ENCODE measurements at places on chromosomes 12 and 14. TPM values are rescaled to one million over a fixed set of nuclear protein-coding genes. Genes with fewer than 3 reads are reported as not detected.
A peak's percentile ranks its signal among the peaks of the same experiment; 100 is the strongest.

- DNase-seq: no peak
- H3K36me3 ChIP-seq: peaks cover 75% of the 10 kb centered on the region
- H3K4me3 ChIP-seq: no peak overlapping the region
- H3K27ac ChIP-seq: no peak overlapping the region
- H3K4me1 ChIP-seq: peaks cover under 1% of the 10 kb centered on the region
- H3K27me3 ChIP-seq: no peaks in the 10 kb centered on the region
These were observed 7.0 kb downstream of the PYROXD1 start for GRCh38 chr12:21444193-21445146.

- no peaks in the 10 kb centered on the region for H3K27me3 ChIP-seq
- H3K27ac ChIP-seq: no peak overlapping the region
- no peaks in the 10 kb centered on the region for H3K4me1 ChIP-seq
- no peaks in the 10 kb centered on the region for H3K36me3 ChIP-seq
These were observed 93.7 kb upstream of the PRICKLE1 start for GRCh38 chr12:42683266-42683665.

DNA sequence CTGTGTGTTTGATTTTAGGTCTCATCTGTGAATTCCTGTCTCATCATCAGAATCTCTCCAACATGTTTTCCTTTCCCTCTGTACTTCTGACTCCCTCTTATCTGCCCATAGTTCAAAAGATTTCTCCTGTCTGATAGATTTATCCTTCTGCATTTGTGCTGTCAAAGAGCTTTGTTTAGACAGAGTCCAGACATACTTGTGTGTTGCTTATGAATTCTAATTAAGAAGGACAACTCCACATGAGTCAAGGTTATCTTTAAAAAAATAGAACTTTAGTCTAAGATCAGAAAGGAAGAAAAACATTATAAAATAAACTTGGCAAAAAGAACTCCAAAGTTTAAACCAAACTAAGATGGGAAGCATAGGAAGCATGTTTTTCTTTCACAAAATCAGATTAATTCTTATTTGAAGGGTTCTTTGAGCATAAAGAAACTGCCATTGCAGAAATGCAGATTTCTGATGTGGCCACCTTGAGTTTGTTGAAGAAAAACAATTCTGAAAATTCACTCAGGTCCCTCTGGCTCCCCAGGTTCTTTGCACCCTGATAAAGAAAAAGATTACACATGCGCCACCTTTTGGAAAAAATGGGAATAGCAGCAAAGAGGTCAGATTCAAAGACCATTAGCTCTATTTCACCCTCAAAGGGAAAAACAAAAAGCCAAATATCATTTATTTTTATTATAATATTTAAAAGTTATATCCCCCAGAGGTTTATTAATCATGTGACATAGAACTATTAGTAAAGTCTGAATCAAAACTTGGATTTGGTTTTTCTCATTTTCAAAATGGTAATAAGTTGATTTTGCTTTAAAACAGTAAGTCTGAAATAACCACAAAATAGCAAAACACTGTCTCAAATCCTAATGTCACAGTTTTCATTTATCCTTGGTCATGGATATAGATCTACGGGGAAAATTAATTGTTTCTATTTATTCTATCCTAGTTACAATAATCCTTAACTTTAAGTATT, 143.7 kb upstream of the DCN start:
- H3K27me3 ChIP-seq: no peaks in the 10 kb centered on the region
- H3K4me3 ChIP-seq: no peak overlapping the region
- H3K36me3 ChIP-seq: no peaks in the 10 kb centered on the region
- H3K27ac ChIP-seq: peak overlapping the region; percentile 39
- DNase-seq: no peak

- H3K36me3 ChIP-seq: no peaks in the 10 kb centered on the region
- H3K27me3 ChIP-seq: no peaks in the 10 kb centered on the region
- peaks cover 21% of the 10 kb centered on the region for H3K4me1 ChIP-seq
- no peak overlapping the region for H3K4me3 ChIP-seq
These were observed 24.4 kb downstream of the PITPNM2 start for GRCh38 chr12:123126294-123127181.

GRCh38 chr12:50232771-50233209, 50.5 kb downstream of the LIMA1 start:
- H3K4me3 ChIP-seq: no peak overlapping the region
- no peak overlapping the region for H3K27ac ChIP-seq
- peaks cover 12% of the 10 kb centered on the region for H3K36me3 ChIP-seq
- no peak for DNase-seq
- H3K4me1 ChIP-seq: peaks cover 6% of the 10 kb centered on the region

DNA sequence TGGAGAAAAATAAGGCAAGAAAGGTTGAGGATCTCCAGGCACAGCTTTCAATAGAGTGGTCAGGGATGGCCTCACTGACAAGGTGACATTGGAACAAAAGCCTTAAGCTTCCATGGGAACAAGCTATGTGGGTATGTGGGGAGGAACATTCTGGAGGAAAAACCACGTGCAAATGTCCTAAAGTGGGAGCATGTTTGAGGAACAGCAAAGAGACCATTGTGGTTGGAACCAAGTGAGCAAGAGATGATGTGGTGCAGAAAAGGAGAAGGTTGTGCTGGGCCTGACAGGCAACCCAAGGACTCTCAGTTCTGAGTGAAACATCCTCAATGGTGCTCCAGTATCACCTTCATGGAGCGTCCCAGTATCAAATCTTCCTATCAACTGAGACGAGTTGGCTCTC, 184.0 kb downstream of the CAND1 start:
- H3K4me3 ChIP-seq: no peak overlapping the region
- H3K4me1 ChIP-seq: peaks cover 16% of the 10 kb centered on the region
- H3K36me3 ChIP-seq: no peaks in the 10 kb centered on the region

DNA sequence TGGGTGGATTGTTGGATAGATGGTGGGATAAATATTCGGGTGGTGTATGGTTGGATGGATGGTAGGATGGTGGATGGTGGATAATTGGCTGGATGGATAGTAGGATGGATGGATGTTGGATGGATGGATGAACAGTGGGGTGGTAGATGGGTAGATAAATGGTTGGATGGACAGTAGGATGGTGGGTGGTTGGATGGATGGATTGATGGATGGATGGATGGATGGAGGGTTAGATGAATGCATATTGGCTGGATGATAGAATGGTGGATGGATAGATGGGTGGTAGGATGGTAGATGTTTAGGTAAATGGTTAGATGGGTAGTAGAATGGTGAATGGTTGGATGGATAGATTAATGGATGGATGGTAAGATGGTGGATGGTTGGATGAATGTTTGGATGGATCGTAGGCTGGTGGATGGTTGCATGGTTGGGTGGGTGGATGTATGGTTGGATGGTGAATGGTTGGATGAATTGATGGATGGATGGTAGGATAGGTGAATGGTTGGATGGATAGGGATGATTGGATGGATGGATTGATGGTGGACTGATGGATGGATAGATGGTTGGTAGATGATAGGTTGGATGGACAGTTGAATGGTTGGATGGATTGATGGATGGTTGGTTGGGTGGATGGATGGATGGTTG, 23.6 kb downstream of the ZBTB42 start:
- H3K36me3 ChIP-seq: no peaks in the 10 kb centered on the region
- peaks cover 16% of the 10 kb centered on the region for H3K4me1 ChIP-seq
- H3K4me3 ChIP-seq: no peak overlapping the region
- H3K27ac ChIP-seq: no peak overlapping the region

The RTN1 gene
- 9.6 TPM for total RNA-seq

The CCND2 gene
- 94.2 TPM for total RNA-seq

The CCDC177 gene
- not detected for total RNA-seq

The SLC10A1 gene
- total RNA-seq: not detected

The CISTR gene
- total RNA-seq: not detected

The HECTD1 gene
- 161 TPM for total RNA-seq

The SCNN1A gene
- total RNA-seq: 199 TPM

The SALL2 gene
- 8.1 TPM for total RNA-seq

Measured in upper lobe of right lung (tissue), 1 donor.